ENCODE measurements at places on chromosomes 4 and X.

- DNase-seq, result peak; percentile 90
Observed at GRCh38 chr4:138310991-138311390, 68.8 kb upstream of the SLC7A11 start.

DNA sequence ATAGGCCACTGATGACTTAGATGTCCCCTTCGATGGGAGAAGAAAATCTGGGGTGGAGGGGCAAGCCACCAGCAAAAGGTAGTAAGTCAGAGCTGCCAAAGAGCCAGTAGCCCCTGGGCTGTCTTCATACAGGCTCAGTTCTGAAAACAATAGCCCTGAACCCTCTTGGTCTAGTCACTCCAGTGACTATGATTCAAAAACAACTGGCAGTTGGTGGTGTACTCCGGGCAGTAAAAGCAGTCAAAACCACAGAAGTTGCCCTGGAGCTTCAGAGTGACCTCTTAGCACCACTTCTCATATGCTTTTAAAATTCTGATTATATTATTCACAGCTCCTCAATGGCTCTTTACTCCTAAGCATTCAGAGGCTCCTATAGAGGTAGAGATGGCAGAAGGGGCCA lies 164.3 kb upstream of the MAMLD1 start:
- DNase-seq, result peak; percentile 53

DNA sequence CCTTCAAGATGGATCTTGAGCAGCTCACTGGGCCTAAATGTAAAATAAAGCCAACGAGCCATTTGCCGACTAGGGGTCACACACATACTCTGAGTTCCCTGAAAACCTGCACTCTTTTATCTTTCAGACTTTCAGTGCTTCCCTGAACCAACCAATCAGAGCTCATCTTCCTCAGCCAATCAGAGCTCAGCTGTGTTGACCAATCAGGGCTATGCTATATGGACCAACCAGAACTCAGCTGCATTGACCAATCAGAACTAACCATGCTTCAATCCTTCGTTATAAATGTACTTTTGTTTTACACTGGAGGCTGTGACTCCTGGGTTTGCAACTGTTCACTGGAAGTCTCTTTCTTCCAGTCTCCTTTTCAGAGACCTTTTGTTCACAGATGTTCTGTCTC lies 19.3 kb downstream of the SLC25A53 start:
- peak; percentile 16 for DNase-seq

DNA sequence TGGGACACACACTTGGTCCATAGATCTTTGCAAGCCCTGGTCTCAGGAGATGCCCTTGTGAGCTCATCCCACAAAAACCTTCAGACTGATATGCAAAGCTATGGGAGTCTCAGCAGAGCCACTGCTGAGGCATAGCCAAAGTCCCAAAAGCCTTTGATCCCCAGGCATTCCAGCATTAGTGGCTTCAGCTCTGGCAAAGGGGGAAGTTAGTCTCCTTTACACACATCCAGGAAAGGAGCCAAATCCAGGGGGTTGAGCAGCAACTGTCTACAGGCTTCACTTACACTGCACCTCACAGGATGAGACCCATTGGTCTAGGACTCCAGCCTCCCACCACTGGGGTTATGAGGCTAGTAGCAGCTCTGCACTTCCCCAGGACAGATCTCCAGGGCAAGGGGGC lies 14.0 kb downstream of the PF4 start:
- no peak for DNase-seq

- no peak for DNase-seq
Observed at GRCh38 chr4:41396214-41396613, 139.5 kb downstream of the UCHL1 start.

All from fibroblast of skin of back (primary cell).